ENCODE measurements at places on chromosomes 6 and 20.

GRCh38 chr20:62044631-62045030, 21.1 kb downstream of the TAF4 start:
- no peak for DNase-seq

- DNase-seq, result no peak
These were observed 1.4 kb downstream of the LAMP5 start for GRCh38 chr20:9515741-9516233.

DNA sequence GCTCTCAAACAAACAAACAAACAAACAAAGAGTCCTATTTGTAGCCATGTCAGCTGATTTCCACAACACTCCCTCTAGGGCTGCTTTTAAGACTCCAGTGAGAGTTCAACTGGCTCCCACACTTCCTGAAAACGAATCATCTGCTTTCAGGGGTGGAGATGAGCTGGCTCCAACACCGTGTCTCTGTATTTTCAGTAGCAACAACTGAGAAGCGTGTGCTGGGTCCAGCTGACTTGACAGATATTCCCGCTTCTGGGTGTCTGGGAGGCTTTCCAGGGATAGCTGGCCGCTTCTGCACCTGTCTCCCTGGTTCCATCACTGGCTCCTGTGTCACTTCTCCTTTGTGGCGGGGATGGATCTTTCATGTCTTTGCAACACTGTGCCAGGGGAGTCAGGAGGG, 272.5 kb upstream of the SOX4 start:
- no peak for DNase-seq

DNA sequence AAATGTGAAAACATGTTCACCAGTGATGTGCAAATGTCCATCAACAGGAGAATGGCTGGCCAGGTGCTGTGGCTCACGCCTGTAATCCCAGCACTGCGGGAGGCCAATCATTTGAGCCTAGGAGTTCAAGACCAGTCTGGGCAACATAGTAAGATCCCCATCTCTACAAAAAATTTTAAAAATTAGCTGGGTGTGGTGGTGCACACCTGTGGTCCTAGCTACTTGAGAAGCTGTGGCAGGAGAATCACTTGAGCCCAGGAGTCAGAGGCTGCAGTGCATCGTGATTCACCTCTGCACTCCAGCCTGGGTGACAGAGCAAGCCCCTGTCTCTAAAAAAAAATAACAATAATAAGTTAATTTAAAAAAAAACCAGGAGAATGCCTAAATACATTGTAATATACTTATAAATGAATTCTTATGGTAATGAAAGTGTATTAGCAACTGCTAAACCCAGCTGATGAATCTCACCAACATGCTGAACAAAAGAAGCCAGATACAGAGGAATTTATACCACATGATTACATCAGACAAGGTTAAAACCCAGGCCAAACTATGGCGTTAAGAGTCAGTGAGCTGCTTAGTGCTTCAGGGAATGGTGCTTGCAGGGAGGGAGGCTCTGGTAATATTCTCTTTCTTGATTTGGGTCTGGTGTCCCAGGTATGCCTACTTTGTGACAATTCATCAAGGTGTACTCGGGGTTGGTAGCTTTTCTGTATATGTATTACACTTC, 36.4 kb downstream of the RPP40 start:
- no peak for DNase-seq

DNA sequence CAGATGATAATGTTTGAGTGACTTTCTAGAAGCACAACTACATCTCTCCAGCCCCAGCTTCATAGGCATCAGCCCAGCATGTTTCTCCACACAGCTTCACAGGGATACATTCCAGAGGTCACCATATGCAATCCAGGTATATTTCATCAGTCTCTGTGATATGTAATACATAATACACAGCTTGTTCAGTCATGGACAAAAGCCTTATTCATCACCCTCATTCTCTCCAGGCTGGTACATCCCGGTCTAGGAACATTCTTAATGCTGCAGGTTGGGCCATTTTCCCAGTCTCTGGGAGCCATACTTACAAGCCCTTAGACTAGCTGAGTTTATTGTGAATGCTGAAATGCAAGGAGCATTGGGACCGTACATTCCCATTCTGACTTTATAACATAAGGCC, 169.4 kb downstream of the TMEM200A start:
- no peak for DNase-seq

DNA sequence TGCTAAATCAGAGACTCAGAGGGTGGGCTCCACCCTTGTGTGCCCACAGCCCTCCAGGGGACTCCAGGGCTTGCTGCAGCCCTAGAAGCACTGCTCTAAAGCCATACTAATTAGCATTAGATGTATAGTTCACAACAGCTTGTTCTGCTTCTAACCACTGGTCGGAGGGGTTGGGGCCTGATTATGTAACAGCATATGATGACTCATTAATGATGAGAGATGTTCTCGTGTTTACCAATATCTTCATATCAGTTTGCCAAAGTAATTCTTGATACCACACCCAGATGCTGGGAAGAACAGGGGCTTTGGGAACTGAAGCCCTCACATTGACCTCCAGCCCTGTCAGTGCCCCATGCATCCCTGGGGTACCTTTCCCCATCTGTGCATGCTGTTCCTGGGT, 104.1 kb upstream of the FOXA2 start:
- no peak for DNase-seq

DNA sequence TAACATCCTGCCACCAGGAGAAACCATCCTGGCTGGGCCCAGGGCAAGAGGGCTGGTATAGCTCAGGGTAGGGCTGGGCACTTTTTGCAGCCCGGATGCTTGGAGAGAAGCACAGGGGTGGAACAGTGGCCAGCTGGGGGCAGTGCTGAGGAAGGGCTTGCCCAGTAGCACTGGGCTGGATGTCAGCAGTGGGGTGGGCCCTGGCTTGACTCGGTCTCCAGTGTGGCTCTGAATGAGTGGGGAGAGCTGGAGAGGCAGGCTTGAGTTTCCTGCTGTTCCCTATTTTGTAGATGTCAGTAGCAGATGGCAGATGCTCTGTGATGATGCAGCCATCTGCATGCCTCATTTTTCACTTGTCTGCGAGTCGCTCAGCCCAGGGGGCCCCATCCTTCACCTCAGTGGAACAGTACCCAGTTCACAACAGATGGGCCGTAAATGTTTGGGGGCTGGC, 56.3 kb upstream of the TULP1 start:
- no peak for DNase-seq

DNA sequence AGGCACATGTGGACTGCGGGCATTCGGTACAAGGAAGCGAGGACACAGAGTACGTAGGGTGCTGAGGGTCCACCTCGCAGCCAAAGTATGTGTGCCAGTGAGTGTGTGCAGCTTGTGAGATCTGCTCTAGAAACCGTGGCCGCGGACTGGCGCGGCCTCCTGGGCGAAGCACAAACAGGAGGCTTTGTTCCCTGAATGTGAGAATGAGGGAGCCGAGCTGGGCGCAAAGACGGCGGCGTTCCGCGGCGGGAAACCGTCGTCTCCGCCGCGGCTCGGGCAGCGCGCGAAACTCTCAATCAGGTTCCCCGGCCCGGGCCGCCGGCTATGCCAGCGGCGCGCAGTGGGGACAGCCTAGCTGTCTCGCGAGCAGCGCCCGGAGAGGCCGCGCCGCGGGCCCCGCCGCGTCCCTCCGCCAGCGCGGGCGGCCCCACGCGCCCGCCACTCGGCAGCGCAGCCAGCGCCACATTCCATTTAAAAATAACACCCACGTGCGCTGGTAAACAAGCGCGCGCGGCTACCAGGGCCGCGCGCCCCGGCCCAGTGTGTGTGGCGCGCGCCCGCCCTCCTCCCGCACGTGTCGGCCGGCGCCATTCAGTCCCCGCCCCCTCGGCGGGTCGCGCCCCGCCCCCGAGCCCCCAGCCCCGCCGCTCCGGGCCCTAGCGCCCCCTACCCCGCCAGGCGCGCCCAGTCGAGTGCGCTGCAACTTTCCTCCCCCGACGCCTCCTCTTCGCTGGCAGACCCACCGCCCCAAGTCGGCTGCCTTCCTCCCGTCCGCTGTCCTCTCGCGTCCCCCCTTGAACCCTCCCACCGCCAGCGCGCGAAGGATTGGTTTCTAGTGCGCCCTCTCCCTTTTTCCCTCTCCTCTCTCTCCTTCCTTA, 3.0 kb upstream of the FOXO3 start:
- peak; percentile 76 for DNase-seq

GRCh38 chr6:91155129-91155785, 568.4 kb upstream of the MAP3K7 start:
- DNase-seq, result no peak

DNA sequence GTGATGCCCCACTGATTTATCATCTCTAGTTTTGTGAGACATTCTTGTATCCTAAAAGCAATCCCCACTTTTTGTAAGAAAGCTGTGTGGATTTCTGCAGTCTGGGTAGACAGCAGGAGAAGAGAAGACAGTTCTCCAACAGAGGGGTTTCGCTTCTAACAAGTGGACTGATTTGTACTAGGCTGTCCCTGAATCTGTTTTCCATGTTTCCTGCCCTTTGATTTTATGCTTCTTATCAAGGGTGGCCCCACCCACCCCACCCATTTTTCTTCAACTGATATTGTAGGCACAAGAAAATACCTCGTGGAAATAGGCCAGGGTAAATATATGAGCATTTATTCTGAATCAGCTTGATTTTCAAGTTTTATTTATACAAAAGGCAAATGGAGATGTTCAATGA, 25.7 kb upstream of the JAG1 start:
- DNase-seq, result no peak

DNA sequence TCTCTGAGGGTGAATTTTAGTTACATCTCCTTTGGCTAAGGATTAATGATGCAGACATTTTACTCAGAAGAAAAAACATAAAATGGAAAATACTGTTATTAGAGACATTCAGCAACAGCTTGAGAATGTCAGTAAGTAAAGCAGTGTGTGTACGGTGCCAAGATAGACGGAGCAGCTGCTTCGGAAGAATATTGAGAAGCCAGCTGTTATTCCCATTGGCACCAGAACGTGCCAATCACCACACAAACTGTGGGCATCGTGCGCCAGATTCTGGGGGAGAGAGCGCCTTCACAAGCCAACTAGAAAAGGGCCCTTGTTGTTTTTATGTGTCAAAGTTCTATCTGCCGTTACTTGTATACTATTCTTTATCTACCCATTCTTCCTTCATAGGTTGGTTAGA, 163.4 kb downstream of the MTFR2 start:
- DNase-seq, result no peak

DNA sequence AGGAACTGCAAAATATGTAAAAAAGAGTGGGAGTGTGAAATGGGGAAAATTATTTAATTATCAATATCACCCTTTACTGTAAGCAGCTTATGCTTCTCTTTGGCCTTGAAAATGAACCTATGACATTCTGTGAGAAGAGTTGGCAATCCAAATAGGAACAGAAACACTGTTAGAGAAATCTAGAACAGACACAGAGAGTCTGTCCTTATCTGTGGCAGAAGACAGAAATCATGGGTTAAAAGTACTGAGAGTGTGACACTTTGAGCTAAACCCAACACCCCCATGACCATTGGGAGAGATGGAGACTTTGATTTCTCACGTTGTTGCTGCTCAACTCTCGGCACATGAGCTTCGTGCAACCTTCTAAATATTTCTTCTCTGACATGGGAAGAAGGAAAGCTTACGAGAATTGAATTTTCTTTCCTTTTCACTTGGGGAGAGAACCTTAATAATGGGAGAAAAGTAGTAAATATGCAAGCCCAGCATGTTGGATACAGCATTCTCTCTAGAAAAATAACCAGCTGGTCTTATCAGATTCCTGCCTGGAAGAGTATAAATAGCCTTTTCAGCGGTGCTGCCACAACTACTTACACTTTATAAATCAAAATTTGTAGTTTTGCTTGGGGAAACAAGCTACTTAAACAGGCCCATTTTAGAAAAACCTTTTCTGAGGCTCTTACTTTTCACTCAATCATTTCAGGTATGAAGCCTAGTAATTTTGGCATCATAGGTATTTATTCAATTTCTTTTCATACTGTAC, 49.4 kb upstream of the NOX3 start:
- DNase-seq, result no peak

- DNase-seq, result no peak
These were observed 389.6 kb upstream of the JAG1 start for GRCh38 chr20:11063444-11063843.

DNA sequence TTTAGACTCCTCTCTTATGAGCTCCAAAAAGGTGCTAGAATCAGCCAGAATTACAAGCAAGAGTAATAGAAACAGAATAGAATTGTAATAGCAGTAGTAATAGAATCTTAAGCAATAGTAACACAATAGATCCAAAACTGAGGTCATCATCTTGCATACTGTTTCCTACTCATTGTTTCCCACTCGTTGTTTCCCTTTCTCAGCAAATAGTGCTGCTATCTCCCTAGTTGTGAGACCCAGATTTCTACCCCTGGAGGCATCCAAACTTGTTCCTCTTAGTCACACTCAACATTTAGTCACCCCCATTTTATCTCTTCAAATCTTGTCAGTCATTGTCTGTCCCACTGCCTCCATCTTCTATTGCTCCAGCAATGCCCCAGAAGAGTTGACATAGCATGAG, 356.9 kb upstream of the MARCKS start:
- DNase-seq, result no peak

- DNase-seq, result no peak
These were observed 30.9 kb downstream of the TMEM200A start for GRCh38 chr6:130396722-130397121.

Measured in T-helper 22 cell (primary cell).